Activated T-helper 2 cell treated with anti-CD3 and anti-CD28 coated beads, Interferon-gamma antibody, Interleukin-2, Interleukin-4, amounts not matched to agents 10 μg/mL and 5 μg/mL and 100 μg/mL, durations not matched to agents 14 hours and 24 hours and 36 hours (primary cell): ENCODE measurements at places on chromosomes 2 and 18.

- no peak for DNase-seq
Observed at GRCh38 chr18:75070235-75070624, 138.7 kb downstream of the PTGR3 start.

- DNase-seq: no peak
Observed at GRCh38 chr18:48792141-48792540, 158.6 kb downstream of the SMAD7 start.

DNA sequence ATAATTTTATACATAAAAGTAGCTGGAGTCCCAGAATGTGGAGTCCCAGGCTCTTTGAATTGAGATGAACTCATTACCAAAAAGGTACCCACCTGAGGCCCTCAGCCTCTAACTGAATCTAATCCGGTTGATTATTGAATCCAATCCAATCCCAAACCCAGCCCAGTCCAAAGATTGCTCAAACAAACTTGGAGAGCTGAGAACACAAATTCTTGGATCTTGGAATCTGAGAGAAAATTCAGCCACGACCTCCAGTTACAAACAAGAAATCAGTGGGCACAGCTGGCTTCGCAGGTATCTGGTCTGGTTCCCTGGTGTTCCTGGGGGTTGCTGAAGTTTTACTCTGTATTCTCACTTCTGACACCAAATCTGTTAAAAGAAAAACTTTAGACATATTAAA lies 28.4 kb upstream of the RHOB start:
- no peak for DNase-seq

- DNase-seq: peak; percentile 15
Observed at GRCh38 chr2:105072039-105072438, 34.2 kb downstream of the MRPS9 start.

DNA sequence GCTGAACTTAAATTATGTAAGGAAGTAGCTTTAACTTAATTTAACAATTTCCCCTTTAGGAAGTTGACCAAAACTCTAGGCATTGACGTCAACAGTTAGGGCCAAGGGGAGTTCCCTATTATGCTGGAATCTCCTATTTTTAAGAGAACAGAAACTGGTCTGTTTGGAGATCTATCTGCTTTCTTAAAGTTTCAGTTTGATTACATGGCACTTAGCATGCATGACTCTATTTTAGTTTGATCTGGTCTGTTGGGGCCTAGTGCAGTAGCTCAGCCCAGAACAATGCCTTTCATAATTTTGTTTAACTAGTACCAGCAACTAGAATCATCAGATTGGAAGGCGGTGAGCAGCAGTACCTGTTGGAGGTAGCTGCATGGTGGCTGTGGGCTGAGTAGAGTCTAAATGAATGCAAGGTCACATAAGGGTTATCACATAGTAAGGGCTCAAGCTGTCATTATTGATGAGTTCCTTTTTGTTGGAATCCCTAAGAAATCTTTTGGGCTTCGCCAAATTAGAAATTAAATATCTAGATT lies 60.5 kb upstream of the ZNG1B start:
- DNase-seq: no peak

DNA sequence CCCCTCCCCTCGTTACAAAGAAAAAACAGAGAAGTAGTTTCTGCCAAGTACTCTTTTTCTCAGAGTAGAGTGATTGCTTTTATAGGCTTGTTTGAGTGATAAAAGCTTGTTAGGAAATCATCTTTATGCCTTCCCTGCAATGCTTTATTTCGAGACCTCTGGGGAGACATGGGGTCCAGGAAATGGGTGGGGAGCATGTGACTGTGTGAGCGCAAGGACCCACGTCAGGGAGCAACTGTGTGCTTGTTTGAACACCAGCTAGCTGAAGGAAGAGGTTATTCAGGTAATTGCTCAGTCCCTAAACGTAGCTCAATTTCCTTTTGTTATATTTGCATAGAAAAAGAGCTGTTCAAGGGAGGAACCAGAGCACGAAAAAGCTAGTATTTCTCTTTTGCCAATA lies 187.3 kb downstream of the FAM210A start:
- no peak for DNase-seq

DNA sequence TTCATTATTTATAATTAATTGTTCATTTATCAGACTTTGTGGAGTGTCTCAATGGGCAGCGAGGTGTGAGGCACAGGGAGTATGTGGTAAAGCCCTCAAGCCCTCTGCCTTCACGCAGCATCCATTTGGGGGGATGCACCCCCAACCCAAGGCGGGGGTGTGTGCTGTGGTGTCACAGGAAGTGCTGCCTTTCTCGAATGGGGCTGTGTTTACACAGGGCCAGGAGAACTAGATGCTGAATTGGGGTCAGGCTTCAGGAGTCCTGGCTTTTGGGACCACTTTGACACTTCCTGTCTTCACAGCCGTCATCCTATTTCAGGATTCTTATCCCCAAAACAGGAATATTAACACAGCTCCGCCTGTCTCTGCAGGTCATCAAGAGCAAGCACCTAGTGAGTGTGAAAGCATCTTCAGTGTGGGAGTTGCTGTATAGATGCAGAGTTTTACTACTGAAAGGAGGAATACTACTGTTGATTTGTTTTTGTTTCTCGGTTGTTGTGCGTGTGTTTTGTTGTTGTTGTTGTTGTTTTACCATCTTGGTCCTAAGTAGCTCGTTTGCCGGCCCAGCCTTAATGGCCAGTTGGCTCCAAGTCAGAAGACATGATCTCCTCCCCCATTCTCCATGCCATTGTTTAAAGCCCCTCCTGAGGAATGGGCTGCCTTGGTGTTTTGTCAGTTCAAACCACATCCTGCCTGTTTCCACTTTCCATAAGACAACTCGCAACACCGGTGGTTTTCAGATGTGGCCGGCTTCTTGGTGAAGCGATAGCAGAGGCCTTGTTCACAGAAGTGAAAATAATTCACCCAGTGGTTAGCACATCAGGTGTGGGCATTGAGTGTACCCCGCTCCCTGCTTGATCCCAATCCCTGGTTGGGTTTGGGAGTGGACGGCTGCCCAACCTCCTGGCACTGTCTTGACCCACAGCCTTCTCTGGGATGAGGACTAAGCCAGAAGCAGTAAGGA lies 221.3 kb downstream of the BCL2 start:
- peak; percentile 65 for DNase-seq

- no peak for DNase-seq
Observed at GRCh38 chr2:54845094-54845493, 121.6 kb downstream of the EML6 start.
